ENCODE measurements at places on chromosomes 2 and 18.

DNA sequence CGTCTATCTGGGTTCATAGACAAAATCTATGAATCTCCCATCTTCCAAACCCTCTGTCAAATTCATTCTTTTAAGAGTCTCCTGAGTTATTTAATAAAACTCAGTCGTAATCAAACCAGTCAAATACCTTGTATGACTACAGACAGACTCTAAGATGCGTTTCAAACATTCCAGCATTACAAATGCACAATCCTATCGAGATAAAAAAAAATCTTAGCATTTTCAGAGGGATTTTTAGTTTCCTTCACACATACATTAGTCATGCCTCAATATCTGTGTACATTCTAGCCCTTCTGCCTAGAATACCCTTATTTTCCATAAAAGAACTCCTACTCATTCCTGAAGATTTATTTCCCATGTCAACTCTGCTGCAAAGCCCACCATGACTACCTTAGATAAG, 96.5 kb downstream of the CSRNP3 start:
- no peak for DNase-seq

GRCh38 chr18:11274144-11274794, 124.9 kb upstream of the PIEZO2 start:
- DNase-seq = no peak

GRCh38 chr2:207876842-207877535, 107.3 kb upstream of the FZD5 start:
- DNase-seq = no peak

- no peak for DNase-seq
Measured at GRCh38 chr2:212911011-212911410, 240.4 kb downstream of the IKZF2 start.

- DNase-seq = no peak
Measured at GRCh38 chr2:121906170-121906569, 150.7 kb downstream of the TSN start.

- DNase-seq = peak; percentile 94
Measured at GRCh38 chr2:234970477-234970882, 18.7 kb downstream of the SH3BP4 start.

DNA sequence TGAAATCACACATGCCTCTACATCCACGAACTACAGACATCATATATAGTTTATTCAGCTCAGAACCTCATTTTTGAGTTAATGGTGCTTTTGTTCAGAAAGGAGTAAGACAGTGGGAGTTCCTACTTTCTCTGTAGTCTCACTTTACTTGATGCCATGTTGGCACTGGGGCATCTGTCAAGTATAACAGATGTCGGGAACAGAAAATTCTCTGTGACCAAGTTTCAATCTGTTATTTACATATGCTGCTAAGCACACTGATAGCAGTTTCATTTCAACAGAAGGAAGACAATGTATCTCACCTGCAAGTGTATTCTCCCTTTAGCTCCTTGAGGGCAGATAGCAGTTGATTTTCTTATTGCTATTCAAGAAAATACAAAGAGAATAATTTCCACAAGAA, 774.1 kb downstream of the METTL4 start:
- DNase-seq = no peak
